NCI-H2171 treated with DMSO at 0.1 percent for 48 hours (cell line): ENCODE measurements at places on chromosomes 16 and 17.

GRCh38 chr17:2008332-2009126 is 16.6 kb downstream of the RTN4RL1 start:
- no peak for DNase-seq

GRCh38 chr17:32805029-32805976 is 71.6 kb downstream of the MYO1D start:
- DNase-seq = no peak

- DNase-seq = no peak
Observed at GRCh38 chr16:84454611-84455010, 49.8 kb downstream of the MEAK7 start.

DNA sequence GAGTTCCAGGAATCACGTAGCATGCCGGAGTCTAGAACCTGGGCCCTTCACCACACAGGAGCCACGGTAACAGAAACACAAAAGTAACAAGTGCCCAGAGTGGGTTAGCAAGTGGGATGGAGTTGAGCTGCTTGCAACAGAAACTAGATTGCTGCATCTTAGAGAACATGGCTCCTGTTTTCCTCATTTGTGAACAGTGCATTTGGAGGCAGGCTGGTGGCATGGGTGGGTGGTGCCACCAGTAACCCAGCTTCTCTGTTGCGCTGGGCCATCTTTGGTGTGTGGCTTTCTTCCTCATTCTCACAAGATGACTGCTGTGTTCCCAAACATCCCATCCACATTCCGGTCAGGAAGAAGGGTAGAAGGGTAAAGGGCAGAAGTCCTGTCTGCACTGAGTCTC is 95.5 kb downstream of the KATNIP start:
- DNase-seq = no peak

DNA sequence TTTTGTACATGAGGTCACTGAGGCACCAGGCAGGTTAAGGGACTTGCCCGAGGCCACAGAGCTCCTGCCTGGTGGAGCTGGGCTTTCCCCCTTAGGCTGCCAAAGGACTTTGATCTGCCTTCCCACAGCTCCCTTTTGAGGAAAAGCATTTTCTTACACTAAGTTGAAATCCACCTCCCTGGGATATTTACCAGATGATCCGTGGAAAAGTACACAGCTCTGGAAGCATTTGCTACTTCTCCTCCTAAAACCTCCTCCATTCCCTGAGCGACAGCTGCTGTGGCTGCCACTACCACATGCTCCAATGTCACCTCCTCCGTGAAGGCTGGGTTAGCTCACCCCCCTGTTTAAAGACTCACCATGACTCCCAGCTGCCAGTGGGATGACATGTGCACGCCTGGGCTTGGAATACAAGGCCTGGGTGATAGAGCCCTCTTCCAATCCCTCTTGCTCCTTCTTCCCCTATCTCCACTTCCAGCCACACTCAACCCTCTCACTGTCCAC is 1.2 kb upstream of the MPRIP start:
- DNase-seq = peak; percentile 93

- no peak for DNase-seq
Observed at GRCh38 chr17:75454193-75454592, 2.2 kb upstream of the TMEM94 start.

DNA sequence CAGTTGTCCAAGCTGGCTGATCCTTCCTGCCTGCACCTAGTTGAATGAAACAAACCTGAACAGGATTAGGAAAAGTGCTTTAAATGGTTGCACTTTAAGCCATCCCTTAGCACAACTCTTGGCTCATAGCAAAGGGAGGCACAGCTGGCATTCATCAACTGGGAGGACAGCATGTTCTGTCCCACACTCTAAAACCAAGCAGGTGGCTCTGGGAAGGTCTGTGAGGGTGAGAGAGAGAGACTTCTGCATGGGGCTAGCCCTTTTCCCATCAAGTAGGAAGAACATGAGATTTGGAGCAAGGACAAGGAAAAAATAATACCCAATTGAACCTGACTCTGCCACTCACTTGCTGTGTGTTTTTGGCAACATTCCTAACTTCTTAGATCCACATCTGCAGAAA is 140.9 kb upstream of the CCL2 start:
- no peak for DNase-seq
